ENCODE measurements at places on chromosomes 12 and 14.
A peak's percentile ranks its signal among the peaks of the same experiment; 100 is the strongest.

DNA sequence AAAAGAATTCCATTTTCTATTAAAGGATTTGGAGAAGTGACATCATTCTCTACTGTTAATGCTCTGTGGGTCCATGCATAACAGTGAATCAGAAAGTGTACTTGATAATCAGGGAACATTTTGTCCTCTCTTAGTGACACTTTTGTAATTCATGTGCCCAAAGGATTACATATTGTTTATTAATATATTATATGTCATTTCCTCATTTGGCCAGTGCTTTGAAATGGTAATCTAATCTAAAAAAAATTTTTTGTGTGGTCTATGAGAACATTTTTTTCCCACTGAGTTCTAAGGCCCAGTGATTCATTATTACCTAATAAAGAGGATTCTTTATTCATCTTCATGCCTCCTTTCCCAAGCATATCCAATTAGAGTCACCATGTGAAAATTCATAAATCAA is 79.7 kb upstream of the MYF6 start:
- no peak for DNase-seq

GRCh38 chr12:106581543-106582248 is 1.1 kb upstream of the RFX4 start:
- DNase-seq = no peak

- no peak for DNase-seq
Measured at GRCh38 chr12:54187075-54187474, 1.7 kb downstream of the SMUG1 start.

DNA sequence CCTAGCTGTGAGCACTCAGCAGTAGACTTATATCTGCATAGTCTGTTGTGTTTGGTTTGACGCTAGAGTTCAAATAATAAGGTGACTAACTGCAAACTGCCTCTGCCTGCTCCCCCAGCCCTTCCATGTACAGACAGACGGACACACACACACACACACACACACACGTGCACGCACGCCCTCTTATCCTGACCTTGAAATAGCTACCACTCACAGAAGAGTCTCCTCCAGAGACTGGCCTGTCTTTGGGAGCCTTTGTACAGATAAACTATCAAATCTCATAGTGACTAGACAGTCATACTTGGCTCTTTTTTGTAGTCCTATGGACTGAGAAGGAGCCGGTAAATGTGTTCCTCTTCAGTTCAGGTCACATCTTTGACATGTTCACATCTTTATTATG is 158.4 kb downstream of the FBXL14 start:
- no peak for DNase-seq

DNA sequence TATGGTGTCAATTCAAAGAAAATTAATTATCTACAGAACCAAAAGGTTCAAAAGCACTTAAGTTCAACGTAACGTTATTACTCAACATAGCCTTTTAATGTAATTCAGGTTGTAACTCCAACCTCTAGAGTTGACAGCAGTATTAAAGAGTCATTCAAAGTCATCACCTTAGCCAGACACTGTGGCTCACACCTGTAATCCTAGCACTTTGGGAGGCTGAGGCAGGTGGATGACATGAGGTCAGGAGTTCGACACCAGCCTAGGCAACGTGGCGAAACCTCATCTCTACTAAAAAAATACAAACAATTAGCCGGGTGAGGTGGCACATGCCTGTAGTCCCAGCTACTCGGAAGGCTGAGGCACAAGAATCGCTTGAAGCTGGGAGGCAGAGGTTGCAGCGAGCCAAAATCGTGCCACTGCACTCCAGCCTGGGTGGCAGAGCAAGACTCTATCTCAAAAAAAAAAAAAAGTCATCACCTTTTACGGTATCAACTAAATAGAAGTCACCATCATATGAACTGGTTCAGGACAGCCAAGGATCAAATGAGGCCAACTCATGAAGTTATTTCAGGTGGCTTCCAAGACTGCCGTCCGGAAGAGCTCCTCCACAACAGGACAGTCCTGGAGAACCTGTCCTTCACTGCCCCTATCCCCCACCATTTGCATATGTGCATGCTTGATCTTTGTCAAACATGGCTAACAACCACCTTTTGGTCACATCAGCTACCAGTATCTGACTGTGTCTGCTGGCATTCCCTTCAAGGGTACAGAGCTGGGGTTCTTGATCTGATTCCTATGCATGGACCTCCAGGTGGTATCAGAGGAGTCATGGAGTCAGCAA is 4.2 kb downstream of the PPTC7 start:
- no peak for DNase-seq

- DNase-seq = no peak
Measured at GRCh38 chr12:53191096-53191884, 10.6 kb upstream of the CSAD start.

GRCh38 chr14:95903616-95904107 is 27.0 kb downstream of the TUNAR start:
- DNase-seq = no peak

- DNase-seq = no peak
Measured at GRCh38 chr12:82474181-82474797, 116.0 kb downstream of the METTL25 start.

GRCh38 chr14:56962444-56963080 is 152.3 kb upstream of the OTX2 start:
- no peak for DNase-seq

GRCh38 chr14:102560458-102561261 is 31.8 kb upstream of the RCOR1 start:
- DNase-seq = no peak

- no peak for DNase-seq
Measured at GRCh38 chr12:41439801-41440200, 251.7 kb downstream of the PDZRN4 start.

DNA sequence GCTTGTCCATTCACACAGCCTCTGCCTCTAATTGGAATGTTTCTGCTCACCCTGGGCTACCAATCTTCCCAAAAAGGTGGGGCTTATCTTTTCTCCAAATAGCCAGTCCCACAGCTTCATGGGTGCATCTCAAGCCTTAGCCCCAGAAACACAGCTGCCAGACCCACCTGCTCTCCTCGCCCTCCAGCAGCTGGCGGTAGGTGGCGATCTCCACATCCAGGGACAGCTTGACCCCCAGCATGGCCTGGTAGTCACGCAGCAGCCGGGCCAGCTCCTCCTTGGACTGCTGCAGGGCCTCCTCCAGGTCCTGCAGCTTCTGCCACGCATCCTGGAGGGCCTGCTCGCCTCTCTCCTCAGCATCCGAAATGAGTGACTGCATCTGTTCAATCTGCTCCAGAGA is 11.1 kb downstream of the KRT77 start:
- DNase-seq = no peak

DNA sequence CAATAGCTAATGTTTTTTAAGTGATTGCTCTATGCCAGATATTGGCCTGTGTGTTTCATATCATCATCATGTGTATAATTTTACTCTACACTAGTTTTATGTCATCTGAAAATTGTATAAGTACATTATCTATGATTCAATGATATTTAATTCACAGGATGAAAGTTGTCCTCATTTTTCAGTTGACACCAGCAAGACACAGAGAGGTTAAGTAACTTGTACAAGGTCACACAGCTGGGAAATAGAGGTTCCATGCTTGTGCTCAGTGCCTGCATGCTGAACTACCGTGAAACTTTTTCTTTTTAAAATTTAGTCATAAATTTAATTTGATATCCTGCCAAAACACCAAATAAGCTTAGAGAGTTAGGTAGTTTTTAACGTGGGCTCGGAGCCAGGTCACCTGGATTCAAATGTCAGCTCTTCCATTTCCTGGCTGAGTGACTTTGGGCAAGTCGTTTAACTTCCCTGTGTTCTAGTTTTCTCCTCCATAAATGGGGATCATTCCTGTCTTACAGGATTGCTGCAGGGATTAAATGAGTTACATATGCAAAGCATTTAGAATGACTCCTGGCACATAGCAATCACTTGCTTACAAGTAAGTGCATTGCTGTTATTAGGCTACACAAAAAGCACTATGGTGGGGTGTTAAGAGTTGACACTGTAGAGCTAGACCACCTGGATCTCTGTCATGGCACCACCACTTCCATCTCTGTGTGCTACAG is 183.9 kb downstream of the ETV6 start:
- no peak for DNase-seq

DNA sequence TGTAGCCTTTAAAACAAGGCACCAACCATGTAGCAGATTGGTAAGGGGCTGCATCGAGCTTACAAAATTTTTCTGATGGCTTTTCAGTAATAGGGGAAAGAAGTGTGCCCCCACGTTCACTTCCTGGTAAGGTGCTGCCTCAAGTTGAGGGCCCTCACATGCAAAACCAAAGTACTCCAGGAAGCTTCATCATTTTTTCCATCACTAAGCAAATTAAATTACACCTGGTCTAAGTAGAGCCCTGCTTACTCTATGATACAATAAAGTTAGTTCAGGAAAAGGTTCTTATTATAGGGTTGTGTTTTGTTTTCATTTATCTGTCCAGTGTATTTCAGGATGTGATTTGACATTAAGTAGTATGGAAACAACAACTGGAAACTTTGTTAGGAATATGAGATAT is 15.0 kb upstream of the AKAP5 start:
- no peak for DNase-seq

DNA sequence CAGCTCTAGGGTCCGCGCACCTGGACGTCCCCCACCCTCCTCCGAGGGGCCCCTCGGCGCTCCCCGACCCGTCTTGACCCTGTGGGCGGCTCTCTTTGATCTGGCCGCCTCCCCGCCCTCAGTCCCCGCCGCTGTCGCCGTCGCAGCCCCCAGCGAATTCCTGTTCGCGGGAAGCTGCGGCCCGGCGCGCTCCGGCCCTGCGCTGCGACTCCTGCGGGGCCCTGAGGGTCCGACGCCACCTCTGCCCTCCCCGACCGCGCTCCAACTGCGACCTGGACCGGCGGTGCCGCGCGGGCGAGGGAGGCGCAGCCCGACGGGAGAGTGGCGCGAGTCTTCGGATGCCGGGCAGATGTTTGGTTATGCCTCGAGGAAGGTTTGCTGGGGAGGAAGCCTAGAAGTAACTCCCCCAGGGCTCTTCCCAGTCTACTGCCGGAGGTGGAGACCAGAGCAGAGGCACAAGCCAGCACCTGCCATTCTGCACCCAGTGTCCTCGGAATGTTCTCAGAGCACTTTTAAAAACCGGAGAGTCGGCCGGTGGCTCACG is 440 bp upstream of the ISM2 start:
- no peak for DNase-seq

DNA sequence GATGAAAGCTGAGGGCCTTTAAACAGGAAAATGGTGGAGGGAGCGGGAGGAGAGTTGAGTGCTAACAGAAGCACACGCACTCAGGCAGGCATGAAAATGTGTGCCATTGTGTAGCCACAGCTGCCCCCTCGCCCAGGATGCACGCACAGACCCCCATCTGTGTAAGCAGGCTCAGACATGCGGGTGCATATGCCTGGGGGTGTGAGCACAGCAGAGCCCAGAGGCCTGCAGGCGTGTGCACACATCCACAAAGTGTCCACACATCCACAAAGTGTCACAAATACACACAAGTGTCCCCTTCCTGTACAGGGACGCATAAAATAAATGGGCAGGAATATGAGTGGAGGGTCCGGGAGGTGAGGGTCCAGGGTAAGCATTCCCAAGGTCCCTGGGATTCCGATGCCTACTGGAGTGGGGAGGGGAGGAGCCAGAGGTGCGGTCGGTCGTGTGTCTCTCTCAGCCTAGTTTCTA is 805 bp upstream of the KRT7 start:
- DNase-seq = no peak

- no peak for DNase-seq
Measured at GRCh38 chr12:104454997-104455396, 1.8 kb upstream of the CHST11 start.

- no peak for DNase-seq
Measured at GRCh38 chr12:57732270-57732669, 6.3 kb downstream of the AGAP2 start.

- no peak for DNase-seq
Measured at GRCh38 chr12:29350080-29350479, 30.9 kb downstream of the ERGIC2 start.

DNA sequence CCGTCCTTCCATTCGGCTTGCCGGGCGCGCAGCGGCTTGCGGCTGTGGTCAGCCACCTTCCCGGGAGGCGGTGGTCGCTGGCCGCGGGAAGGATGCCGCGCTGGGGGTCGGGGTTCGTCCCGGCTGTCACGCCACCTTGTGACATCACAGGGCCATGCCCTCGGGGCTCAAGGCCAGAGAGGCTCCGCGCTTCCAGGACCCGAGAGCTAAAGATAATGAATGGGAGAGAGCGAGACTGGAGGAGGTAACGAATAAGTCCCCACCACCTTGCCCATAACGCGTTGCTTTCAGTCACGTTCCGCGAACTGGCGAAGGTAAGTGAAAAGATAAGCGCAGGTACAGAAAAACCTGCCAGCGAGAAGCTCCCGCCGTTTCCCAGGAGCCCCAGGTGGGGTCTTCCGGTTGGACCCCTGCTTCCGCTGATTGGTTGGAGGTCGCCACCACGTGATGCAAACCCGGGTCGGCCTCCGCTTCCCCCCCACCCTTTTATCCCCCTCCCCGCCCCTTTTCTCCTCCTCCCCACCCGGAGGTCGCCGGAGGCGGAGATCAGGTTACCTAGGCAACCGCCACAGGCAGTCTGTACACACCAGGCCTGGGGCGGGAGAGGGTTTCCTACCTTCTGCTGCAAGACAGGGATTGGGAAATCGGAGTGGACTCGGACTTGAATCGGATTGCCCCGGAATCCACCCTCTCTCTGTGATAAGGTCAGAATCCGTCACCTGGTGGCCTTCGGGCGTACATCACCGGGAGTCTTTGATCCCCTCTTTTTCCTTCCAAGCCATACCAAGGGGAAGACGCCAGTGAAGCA is at the start of gene LRRC9:
TSS of gene LRRC9 (plus strand) at position 575 of the 808 bp plus-strand sequence.
- peak; percentile 79 for DNase-seq

- no peak for DNase-seq
Measured at GRCh38 chr12:31954925-31955858, 4.0 kb upstream of the RESF1 start.

DNA sequence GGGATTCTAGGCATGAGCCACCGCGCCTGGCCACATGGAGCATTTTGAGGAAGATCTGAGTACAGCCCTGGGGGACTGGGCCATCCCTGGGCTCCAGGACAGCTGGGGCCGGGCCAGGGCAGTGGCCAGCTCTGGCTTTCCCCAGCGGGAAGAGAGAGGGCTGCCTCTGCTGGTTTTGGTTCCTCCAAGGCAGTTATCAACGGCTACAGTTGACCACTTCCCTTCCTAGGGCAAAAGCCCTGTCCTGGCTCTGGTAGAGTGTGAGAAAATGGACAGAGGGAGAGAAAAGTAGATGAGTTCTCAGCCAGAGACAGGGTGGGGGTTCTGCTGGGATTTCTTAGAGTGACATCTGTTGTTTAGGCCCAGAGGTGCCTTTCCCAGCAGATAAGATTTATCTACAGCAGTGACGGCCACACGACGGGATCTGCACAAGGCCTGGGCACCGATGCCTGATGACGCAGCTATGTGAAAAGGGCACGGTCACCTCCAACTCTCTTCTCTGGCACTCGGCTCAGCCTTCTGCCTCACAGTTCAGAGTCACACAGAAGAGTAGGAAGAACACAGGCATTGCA is 5.5 kb upstream of the HVCN1 start:
- no peak for DNase-seq

GRCh38 chr14:68527329-68527851 is 265.5 kb downstream of the ZFP36L1 start:
- no peak for DNase-seq

DNA sequence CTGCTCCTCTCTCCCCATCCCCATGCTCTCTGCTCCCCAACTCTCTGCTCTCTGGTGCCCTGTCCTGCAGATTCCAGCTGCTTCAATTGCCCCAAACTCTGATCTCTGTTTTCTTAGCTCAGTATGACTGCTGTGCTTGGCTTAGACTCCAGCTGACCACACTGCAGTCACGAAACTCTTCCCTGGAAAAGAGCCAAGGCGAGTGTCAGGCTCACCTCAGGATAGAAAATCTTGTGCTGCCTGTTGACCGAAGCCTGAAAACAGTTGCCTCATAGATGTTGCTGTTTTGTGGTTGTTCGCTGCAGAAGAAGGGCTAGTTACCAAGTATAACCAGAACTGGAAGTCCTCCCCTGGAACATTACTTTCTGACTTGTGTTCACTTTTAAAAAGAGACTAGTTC is 6.7 kb upstream of the STON2 start:
- no peak for DNase-seq
